Placental epithelial cell (primary cell): ENCODE measurements at places on chromosomes 3 and 15. TPM values are rescaled to one million over a fixed set of nuclear protein-coding genes. Genes with fewer than 3 reads are reported as not detected.

HHATL gene
- total RNA-seq: not detected in 2 replicates

FXR1 gene
- total RNA-seq: 119 and 157 TPM in 2 replicates

SHC4 gene
- 0.22 and 0.79 TPM in 2 replicates for total RNA-seq

CCR3 gene
- 0.33 TPM in 1 of 2 replicates, not detected in the other for total RNA-seq

GOLGA8J gene
- not detected in 2 replicates for total RNA-seq

ATP13A5 gene
- not detected in 2 replicates for total RNA-seq

ANKUB1 gene
- not detected in 2 replicates for total RNA-seq

ANKRD63 gene
- not detected in 2 replicates for total RNA-seq
